ENCODE measurements at places on chromosomes 1 and 21.

- DNase-seq: no peak
These were observed 53.2 kb upstream of the RAVER2 start for GRCh38 chr1:64691626-64692025.

DNA sequence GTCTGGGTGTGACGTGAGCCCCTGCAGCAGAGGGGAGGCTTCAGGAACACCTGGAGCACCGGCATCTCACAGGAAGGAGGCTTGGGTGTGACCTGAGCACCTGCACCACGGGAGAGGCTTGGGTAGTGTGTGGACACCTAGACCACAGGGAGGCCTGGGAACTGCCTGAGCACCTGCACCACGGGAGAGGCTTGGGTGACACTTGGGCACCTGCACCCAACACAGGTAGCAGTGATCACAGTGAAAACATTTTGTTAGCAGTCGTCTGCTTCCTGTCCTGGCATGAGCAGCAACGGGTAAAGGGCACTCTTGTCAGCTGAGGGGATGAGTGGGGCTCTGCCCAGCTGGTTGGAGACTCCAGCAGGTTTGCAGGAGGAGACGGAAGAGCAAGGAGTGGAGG is 22.4 kb downstream of the LRRC3 start:
- DNase-seq: no peak

GRCh38 chr1:162007466-162007865 is 16.2 kb downstream of the OLFML2B start:
- no peak for DNase-seq

GRCh38 chr1:6795661-6796060 is 10.4 kb downstream of the CAMTA1 start:
- DNase-seq: no peak
